CD4-positive, alpha-beta T cell treated with Interleukin-21 for 1 hour (primary cell): ENCODE measurements at places on chromosomes 11 and 22.

DNA sequence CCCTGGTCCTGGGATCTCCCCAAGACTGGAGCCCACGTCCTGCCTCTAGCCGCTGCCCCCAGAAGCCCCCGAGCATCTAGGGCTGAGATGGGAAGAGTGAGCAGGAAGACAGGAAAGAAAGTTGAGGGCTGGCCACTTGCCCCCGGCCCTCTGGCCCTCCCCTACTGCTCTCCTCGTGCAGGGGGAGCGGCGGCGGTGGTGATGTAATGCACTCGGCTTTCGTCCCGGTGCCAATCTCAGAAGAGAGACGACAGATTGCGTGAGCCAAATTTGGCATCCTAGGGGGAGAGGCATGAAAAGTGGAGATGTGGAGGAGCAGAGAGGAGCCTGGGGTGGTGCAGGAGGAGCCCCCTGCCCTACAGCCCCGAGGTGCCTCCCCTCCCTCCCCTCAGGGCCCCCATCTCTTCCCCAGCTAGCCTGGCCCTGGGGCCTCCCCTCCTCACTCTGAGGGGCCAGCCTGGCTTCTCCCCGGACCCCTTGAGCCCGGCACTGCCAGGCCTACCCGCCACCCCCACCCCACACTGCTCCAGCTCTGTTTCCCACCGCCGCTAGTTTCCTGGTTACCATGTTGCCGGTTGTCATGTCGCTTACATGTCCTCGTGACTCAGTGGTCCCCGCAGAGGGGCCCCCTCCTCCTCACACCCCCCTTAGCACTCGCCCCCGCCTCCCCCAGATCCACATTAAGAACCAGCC, 2.5 kb downstream of the KCNJ4 start:
- no peak for DNase-seq

DNA sequence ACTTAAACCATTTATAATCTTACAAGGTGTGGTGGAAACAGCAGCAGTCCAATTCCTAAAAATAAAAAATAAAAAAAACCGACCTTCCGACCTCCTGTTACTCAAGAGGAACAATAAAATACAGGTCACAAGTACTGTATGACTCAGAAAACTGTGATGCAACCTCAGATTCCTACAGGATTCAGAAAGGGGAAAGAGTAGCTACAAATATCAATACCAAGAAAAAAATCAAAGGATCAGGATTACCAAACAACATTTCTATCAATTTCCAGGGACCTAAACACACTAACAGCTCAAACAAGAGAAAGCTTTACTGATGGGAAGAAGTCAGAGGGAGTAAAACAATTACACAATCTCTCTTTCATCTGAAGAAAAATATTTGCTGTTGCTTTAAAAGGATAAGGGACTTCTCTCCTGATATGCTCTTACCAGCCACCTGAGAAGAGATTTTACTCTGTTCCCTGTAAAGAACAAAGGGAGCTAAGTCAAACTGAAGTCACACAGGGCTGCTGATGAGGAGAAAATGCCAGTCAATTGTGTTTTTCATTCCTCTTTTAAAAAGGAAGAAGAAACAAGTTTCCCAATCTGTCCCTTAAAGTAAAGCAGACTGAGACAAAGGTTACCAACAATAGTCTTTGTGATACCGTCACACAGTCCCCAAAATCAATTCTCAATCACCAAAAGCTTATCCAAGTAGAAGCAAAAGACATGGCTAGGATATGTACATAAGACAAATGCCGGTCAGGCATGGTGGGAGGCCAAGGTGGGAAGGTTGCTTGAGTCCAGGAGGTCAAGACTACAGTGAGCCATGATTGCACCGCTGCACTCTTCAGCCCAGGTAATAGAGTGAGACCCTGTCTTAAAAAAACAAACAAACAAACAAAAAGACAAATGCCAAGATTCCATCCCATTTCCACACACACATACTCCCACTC, 39.3 kb downstream of the AMBRA1 start:
- no peak for DNase-seq

DNA sequence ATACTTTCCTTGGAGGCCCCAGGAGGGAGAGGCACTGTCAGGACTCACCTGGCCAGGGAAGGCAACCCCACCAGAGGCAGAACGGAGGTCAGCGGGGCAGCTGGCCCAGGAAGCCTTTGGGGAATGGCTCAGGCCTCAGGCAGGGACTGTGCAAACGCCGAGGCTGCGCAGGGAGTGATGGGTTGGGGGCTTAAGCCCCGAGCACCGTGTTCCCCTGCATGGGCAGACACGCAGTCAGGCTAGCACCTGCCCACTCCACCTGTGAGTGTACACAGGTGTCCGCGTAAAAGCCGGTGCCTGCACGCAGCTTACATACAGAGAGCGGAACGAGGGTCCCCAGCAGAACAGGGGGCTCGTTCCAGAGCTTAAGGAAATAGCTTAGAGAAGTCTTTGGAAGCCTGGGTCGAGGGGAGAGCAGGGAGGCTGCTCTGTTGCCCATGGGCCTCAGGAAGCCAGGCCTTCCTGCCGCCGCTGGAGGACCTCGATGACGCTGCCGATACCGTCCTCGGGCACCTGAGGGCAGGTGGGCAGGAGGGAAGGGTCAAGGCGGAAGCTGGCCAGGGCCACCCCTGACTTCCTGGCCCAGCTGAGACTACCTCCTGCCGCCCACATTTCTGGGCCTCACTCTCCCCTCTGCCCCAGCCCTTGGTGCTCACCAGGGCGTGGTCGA, 4.0 kb downstream of the CASTOR1 start:
- DNase-seq: no peak

DNA sequence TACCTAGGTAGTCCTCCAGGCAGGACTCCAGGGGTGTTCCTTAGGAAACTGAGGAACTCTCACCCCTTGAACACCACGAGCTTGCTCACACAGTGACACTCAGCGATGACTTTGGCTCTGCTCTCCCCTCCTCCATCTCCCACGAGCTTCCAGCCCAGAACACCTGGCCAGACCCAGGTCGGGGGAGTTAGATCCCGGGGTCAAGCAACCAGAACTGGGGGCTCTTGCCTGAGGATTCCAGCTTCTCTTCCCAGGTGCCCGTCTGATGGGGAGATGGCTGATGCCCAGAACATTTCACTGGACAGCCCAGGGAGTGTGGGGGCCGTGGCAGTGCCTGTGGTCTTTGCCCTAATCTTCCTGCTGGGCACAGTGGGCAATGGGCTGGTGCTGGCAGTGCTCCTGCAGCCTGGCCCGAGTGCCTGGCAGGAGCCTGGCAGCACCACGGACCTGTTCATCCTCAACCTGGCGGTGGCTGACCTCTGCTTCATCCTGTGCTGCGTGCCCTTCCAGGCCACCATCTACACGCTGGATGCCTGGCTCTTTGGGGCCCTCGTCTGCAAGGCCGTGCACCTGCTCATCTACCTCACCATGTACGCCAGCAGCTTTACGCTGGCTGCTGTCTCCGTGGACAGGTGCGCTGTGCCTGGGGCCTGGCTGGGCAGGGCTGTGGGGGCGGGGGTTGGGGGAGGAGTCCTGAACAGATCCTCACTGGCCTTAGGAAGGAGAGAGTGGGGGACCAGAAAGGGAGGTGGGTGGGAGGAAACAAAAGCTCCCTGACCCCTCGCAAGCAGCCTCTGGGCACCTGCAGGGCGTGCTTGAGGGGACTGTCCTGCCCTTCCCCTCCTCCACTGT, at the start of gene GALR3:
GALR3 (plus strand) TSS at position 249 of the 852 bp plus-strand sequence; CDS start at position 274, 25 bp downstream.
- DNase-seq: no peak

GRCh38 chr22:40753114-40753513, 66.0 kb downstream of the SLC25A17 start:
- DNase-seq: no peak

- DNase-seq: no peak
These were observed 19.9 kb upstream of the CTSC start for GRCh38 chr11:88357323-88358039.

DNA sequence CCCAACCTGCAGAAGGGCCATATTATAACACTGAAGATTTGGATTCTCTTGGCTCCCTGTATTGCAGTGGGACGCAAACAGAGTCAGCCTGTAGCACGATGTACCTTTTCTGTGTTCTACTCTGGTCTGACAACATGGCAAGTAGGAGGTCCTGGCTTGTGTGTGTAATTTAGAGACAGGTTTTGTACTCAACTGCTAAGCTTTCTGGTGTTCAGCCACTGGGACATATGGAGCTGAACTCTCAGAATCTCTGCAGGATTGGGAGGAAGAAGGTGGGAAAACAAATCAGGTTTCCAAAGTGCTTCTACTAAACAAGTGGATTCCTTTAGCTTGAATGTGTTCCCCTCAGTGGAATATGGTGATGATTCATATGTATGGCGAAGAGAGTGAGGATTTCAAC, 192.5 kb upstream of the MTMR2 start:
- DNase-seq: no peak

GRCh38 chr11:102776454-102776853, 4.0 kb downstream of the MMP10 start:
- no peak for DNase-seq

DNA sequence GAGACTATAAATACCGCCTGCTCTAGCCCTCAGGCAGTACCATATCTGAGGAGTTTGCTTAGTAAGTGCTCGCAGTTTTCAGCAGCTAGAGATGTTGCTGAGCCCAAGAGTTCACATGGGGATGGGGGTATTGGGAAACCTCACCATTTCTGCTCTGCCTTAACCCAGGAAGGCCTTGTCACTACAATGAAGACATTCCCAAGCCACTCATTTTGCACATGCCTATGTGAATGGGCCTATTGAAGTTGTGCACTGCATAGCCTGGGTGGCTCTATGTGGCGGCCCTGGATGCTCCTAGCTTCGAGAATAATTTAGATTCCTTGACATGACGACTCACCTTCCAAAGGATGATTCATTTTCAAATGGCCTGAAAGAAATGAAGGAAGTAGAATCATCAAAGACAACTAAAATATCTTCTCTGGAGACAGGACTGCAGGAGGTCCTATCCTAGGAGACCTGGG, 163.4 kb downstream of the ADAMTS15 start:
- no peak for DNase-seq

DNA sequence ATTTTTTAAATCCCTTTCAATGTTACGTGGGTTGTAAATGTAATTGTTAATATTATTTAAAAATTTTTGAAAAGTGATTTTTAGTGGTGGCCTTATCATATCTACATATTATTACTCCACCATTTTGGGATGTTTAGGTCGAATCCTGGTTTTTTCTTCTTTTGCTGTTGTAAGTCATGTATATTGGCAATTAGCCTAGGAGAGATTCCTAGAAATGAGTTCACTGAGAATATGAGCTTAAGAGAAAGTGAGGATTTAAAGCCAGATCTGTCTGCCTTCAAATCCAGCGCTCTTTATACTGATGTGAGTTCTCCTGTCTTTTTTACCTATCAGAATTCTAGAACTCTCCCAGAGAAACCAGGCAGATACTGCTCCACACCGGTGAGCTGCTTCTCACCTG, 56.1 kb downstream of the PTPRJ start:
- no peak for DNase-seq

GRCh38 chr11:14386895-14387480, 28.0 kb upstream of the RRAS2 start:
- no peak for DNase-seq

- DNase-seq: no peak
These were observed 198.8 kb downstream of the FAT3 start for GRCh38 chr11:92423115-92424034.

- DNase-seq: no peak
These were observed 2.5 kb upstream of the CD82 start for GRCh38 chr11:44562845-44563460.
